ENCODE measurements at places on chromosomes 6 and 20. TPM values are rescaled to one million over a fixed set of nuclear protein-coding genes. Genes with fewer than 3 reads are reported as not detected.

DNA sequence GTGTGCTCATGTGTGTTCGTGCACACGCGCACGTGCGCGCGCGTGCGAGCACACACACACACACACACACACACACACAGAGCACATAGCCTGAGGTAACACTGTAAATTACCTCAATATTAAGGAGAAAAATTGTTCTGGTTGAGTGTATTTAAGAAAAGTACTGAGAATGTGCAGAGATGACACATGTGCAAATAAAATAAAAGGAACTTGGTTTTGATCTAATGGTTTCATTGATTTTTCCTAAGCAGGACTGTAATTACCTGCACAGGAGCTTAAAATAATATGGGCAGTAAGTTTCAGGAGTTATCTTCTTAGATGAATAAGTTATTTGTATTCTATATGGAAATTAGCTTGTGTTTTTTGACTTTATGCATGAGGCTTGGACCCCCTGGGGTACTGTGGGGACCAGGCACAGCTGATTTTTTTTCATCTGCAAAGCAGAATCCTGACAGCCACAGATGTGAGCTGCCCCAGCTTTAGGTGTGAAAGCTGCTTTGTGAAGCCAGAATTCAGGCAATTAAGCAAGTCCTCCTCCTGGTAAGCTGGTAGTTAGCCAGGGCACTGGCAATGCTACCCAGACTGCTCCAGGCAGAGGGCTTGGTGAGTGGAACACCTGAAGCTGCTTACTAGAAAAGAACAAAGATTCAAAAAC is 1040.6 kb upstream of the CITED2 start:
- no peak for DNase-seq

- no peak for DNase-seq
These were observed 19.8 kb downstream of the DSE start for GRCh38 chr6:116390581-116390980.

- no peak for DNase-seq
These were observed 61.4 kb upstream of the ZNF217 start for GRCh38 chr20:53654932-53655624.

GRCh38 chr20:49505518-49505917 is 23.1 kb upstream of the KCNB1 start:
- DNase-seq = peak; percentile 50

GRCh38 chr20:37357481-37358365 is 11.8 kb downstream of the SRC start:
- DNase-seq = no peak

DNA sequence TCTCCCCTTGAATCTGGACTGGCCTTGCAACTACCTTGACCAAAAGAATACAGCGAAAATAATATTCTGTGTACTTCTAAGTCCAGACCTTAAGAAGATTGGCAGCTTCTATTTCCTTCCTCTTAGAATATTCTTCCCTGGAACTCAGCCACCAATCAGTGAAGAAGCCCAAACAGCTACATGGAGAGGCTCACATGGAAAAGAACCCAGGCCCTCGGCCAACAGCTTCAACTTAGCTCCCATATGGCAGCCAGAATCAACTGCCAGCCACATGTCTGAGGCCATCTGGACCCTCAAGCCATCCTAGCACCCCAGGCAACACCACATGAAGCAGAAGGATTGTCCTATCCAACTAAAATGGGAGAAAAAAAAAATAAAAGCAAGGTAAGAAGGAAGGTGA is 178.8 kb downstream of the IBTK start:
- DNase-seq = no peak

DNA sequence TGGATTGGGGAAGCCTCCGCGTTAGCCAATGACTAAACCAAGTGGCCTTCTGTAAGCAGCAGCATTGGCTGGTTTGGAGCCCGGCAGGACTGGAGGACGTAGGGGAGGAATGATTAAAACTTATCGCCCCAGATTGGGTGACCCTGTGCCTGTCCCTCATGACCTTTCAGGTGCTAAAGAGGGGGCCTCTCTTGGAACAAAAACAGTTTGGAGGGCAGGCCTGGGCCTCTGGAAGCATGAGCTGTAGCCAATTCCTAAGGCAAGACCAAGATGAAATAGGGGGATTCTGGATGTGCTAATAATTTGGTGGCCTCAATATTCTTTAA is 1.4 kb downstream of the GMPR start:
- peak; percentile 49 for DNase-seq

Gene TBC1D32
- 2.6 TPM for polyA plus RNA-seq

DNA sequence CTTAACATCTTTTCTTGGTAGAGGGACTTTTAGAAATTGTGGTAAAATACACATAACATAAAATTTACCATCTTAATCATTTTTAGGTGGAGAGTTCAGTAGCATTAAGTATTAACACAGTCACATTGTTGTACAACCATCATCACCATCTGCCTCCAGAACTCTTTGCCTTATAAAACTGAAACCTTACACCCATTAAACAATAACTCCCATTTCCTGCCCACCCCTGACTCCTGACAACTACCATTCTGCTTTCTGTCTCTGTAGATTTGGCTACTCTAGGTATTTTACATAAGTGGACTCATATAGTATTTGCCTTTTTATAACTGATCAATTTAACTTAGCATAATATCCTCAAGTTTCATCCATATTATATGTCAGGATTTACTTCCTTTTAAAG is 88.7 kb downstream of the ZHX3 start:
- DNase-seq = no peak

DNA sequence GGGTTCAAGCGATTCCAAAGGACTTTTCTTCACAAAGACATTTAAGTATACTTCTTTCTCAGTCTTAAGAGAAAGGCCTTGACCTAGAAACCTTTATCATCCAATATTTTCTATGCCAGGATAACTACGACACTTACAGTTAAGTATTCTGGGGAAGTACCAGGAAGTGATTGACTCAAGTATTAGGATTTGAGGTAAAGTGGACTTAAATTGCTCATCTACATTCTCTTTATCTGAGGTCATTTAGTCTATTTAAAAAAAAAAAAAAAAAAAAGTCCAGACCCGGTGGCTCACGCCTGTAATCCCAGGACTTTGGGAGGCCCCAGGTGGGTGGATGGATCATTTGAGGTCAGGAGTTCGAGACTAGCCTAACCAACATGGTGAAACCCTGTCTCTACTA is 114.7 kb downstream of the ZFAND3 start:
- DNase-seq = peak; percentile 56

All from IMR-90 (cell line).